ENCODE measurements at places on chromosomes 6 and 20.

DNA sequence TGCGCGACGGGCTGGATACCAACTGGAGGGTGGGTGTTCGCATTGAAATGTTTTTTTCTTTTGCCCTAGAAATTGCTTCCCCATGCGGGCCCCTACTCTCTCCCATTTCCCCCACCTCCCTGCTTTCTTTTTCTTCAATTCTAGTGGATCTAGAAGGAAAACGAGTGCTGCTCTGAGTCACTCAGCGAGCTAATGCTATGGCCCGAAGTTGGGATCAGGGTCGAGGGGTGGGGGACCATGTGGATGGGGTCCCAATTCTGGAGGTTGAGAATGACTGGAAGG lies 71.5 kb downstream of the SOX4 start:
- no peak for DNase-seq

GRCh38 chr6:94683409-94683808 lies 893.9 kb upstream of the MANEA start:
- no peak for DNase-seq

GRCh38 chr6:167119670-167120582 lies 3.0 kb upstream of the CCR6 start:
- DNase-seq, result no peak

GRCh38 chr6:115270953-115271352 lies 789.7 kb downstream of the FRK start:
- DNase-seq, result no peak

DNA sequence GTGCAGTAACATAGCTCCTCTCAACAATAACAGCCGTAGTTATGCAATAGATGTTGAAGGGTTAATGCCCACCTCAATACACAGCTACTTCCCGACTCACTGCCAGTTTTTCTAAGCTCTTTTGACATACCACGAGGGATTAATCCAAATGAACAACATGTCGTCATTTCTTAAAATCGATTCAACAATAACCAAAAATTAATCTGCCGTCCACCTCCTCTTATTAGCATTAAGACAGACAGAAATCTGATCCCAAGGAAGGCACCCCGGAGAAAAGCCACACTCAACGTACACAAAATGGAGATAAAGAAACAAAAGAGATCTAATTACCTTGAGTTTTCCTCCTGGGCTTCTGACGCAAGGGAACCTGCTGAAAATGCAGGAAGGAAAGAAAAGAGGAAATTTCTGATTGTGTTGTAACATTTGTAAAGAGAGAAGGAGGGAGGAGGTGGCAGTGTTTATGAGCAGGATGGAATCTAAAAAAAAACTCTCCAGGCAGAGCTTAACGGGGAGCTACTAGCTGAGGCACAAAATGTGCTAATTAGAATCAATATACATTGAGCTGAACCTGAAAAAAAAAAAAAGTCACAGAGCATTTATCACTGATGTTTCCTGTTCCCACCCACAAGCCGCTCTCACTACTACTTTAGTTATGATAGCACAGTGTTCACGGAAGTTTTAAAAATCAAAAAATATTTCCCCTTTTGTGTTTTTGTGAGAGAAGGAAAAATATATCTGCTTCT lies 109.3 kb downstream of the IPCEF1 start:
- peak; percentile 65 for DNase-seq

- no peak for DNase-seq
Measured at GRCh38 chr20:56806952-56807517, 177.9 kb downstream of the TFAP2C start.

DNA sequence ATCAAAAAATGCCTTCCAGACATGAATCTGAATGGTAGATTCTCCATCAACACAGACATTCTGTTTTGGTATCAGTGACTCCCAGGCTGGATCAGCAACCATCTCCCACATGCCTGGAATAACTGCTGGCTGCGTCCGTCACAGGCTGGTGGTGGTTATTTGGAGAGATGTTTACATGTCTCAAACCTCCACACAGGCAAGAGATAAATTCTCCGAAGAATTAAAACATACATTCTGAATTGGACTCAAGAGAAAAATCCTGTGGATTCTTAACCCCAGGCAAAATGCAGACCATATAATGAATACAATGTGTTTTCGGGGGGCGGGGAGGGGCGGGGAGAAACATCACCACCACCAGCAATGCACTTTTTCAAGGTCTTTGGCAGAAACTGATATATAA lies 108.2 kb downstream of the THBS2 start:
- DNase-seq, result no peak

GRCh38 chr6:169816054-169816453 lies 64.6 kb downstream of the ERMARD start:
- DNase-seq, result no peak

GRCh38 chr6:148649454-148649963 lies 97.3 kb upstream of the UST start:
- DNase-seq, result no peak

DNA sequence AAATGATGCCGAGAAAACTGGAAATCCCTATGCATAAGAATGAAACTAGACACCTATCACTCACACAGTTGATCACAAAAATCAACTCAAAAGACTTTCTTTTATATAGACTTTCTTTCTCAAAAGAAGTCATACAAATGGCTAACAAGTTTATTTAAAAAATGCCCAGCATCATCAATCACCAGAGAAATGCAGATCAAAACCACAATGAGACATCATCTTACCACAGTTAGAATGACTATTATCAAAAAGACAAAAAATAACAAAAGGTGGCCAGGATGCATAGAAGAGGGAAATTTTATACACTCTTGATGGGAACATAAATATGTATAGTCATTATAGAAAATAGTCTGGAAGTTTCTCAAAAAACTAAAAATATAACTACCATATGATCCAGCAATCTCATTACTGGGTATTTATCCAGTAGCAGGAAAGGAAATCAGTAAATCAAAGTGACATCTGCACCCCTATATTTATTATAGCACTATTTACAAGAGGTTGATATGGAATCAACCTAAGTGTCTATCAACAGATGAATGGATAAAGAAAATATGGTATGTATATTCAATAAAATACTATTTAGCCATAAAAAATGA lies 3.4 kb upstream of the RNF217 start:
- peak; percentile 11 for DNase-seq

- DNase-seq, result no peak
Measured at GRCh38 chr6:166489301-166490155, 97.0 kb downstream of the RAMACL start.

DNA sequence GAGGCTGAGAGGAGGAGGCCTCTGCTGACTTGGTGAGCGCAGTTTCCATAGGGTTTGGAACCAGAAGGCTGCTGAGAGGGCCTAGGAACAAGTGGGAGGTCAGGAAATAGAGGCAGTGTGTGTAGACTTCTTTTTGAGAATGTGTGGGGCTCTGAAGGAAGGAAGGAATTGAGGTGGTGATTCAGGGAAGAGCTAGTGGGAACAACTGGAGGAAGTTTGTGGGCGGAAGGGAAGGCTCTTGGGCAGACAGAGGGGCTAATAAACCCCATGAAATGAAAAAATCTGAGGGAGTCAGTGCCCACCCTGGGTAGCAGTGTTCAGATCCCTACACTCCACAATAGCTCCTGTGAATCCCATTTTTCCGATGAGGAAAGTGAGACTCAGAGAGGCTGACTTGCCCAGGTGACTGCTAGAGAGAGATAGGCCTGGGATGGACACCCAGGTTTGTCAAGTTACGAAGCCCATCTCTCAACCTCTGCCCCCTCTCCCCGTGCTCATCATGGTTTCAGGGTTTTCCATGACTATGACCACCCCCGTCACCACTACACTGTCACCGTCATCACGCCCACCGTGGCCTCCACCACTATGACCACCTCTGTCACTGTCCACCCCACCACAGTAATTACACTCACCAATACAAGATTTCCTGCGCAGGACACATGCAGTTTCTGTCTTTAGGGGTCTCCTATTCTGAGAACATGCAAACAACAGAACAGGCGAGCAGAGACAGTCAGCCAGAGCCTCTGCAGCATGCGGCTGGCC lies 106.4 kb downstream of the MRPL14 start:
- DNase-seq, result no peak

DNA sequence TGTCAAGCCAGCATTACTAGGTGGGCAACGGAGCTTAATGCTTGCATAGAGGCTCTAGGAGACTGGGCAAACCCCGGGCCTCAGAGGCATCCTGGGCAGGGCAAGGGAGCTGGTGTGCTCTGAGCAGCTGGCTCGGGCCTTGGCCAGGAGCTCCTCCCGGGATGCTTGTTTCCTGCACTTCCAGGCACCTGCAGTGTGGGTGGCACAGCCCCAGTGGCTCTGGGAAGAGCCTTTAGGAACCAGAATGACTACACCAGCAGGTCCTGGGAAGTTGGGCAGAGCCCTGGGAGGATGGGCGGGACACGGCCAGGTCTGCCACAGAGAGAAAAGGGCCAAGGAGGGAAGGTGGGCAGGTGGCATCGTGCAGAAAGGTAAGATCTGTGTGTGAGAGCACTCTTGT lies 80.4 kb upstream of the CD93 start:
- no peak for DNase-seq

DNA sequence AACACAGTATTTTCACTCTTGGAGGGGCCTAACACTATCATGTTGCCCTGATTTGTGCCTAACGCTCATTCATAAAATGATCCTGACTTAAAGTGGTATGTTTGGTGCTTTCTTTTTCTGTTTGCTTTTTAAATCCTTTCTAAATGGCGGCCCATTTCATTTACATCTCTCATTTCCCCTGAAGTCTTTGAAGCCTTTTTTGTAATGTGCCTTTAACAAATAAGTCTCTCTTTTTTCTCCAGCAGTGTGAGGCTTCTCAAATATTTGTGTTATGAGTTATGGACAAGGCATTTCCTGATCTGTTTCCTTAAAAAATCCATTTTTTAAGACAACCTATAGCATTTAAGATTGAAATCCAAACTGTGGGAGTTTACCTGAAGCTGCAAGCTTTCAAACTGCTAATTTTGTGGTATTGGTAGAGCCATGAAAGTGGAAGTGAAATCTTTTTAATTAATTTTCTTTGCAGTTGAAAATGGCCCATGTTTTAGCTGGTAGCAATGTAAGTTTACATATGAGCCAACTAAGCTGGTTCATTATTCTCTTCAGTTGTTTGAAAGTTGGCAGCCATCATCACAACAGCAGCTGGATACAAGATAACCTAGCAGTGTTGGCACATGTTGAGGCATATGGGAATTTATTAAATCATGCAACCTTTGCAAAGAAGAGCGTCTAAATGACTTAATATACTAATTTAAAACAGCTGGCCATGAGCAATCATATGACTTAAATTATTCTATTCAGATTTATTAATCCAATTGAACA lies 469.7 kb downstream of the CDKAL1 start:
- no peak for DNase-seq

DNA sequence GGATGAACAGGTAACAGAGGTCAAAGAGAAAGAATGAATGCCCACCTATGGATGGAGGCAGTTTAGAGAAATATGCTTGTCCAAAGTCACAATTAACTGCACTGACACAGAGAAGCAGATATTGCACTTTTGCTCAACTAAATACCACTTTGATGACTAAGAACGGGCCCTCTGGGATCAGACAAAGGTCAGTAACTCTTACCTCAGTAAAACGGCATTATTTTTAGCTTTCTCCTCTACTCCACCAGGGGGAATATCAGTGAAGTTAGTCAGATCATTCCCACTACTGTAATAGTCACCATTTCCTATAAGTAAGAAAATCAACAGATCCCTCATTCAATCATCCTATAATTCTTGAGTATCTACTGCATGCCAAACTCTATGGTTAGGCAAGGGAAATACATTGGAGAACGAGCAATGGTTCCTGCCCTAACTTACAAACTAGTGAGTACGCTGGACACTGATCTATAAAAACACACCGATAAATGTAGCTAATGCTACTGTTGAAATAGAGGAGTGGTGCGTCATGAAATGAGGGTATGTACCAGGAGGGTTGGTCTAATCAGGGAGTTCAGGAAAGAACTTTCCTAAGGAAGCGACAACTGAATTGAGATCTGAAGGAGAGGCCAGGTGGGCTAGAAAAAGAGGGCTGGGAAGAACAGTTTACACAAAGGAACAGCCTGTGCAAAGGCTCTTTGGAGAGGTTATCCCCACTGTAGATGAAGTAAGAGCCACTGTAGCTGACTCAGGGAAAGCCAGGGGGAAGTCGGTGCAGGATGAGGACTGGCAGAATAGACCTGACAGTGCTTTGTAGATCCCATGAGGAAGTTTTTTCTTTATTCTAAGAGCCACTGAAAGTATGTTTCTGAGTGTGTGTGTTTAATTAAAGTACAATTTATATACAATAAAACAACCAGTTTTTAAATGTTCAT lies 9.2 kb downstream of the ECI2 start:
- DNase-seq, result peak; percentile 7

GRCh38 chr6:37239950-37240713 lies 17.4 kb upstream of the TBC1D22B start:
- peak; percentile 75 for DNase-seq

DNA sequence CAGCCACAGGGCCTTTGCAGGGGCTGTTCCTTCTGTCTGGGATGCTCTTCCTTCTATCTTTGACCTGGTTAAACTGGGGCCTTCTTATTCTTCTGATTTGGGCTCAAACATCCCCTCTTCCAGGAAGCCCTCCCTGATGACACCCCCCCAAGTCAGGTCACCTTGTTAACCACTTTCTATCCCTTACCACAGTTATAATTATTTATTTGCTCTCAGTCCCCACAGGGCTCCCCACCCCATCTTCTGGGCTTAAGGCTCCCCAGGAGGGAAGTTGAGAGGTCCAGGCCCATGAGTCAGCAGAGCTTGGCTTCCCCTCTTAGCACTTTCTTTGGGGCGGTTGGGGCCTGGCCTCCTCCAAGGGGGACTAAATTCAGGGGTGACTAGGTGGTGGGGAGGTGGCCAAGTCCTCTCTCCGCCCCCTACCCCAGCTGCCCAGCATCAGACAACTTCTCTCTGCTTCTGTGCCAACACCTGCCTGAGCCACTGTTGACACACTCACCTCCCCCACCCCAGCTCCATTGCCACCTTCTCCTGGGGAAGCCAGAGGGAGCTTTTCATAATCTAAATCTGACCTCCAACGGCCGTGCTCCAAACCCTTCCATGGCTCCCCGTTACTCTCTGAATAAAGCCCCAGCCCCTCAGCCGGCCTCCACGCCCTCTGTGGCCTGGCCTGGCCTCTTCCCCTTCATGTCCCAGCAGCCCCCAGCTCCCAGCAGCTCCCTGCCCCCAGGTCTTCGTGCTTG lies 70.0 kb downstream of the CEBPB start:
- no peak for DNase-seq

DNA sequence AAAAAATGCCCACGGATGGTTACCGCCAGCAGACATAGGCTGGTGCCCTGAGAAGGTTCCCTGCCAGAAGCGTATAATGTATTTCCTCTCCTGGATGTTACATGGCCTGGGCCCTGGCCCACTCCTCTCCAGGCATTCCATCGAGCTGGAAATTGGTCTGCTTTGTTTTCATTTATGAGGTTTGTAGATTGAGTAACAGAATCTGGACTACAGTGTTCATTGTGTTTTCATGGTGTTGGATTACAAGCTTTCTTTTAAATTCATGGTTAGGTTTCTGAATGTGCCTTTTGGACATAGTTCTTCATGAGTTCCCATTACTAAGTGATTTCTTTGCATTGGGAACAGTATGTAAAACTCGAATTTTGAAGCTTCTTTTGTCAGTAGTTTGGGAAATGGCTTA lies 6.4 kb downstream of the TIAM2 start:
- DNase-seq, result no peak
